Activated T-cell treated with anti-CD3 and anti-CD28 coated beads for 24 hours (primary cell): ENCODE measurements at places on chromosomes 16 and 17.

- no peak for DNase-seq
These were observed 975 bp downstream of the SNX29 start for GRCh38 chr16:11977376-11978041.

DNA sequence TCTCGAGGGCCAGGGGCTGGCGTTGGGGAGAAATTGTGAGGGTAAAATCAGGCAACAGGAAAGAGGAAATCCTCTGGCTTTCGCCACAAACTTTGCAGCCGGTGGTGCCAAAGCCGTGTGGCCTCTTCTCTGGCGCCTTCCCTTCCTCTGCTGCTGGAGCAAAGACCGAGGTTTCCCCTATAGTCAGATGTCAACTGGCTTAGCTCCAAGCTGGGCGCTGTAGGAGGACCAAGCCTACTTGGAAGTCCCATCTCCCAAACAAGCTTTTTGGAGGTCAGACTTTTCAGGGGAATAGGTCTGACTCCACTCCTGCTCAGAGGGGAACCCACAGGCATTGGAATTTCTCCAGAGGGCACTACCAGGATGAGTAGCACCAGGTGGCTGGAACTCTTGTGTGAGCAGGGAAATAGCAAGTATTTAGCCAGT is 5.0 kb downstream of the IGFBP4 start:
- no peak for DNase-seq

DNA sequence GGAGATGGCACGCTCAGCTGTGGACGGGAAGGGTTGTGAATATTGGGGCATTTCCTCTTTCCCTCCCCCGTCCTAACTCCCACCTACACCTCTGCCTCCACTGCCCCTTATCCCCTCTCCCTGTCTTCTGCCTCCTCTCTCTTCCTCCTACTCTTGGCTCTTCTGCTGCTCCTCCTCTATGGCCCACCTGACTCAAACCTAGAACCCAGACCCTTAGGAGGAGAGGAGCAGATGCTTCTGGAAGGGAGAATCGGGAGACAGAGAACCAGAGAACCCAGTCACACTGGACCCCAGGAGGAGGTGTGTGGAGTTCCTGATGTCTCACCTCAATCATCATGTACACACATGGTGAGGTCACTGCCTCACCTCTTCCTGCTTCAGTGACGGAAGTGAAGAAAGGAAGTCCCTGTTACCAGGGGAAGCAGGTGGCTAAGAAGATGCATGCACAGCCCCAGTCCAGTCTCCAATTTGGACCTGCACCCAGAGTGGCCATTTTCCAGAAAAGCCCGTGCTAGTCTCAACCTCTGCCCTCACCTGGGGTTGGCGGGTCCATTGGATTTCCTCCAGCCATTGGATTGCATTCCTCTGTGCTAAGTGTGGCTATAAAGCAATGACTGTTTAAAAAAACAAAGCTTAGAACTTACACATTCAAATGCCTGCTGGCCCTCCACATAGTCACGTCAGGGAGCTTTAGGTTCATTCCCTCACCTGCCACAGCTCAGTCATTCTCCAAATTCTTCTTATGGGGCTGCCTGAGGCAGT is 4.0 kb downstream of the RNF222 start:
- no peak for DNase-seq

DNA sequence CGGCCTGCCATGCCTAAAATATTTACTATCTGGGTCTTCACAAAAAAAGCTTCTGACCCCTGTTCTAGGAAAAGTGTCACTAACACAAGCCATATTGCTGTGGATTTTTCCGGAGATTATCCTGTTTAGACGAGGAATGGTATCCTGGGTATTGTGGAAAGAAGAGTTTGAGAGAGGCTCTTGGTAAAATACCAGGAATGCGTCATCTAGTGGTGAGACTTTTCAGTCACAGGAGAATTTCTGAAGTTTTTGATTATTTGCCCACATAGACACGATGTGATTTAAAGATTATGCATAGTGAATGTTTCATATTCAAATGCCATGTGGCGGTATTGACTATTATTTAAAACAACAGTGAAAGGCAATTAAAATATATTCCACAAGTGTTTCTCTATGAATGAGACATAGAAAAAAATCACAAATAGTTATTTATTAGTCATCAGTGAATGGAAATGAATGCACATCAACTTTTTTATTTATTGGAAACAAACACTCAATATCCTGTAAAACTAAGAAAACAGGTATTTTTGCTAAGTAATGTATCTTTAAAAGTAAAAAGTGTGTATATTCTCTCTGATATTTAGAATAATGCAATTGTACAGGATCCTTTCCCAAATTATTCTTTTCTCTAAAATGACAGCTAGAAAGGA is 7.8 kb downstream of the KRT28 start:
- no peak for DNase-seq

- no peak for DNase-seq
These were observed 386.1 kb downstream of the SEC14L1 start for GRCh38 chr17:77526728-77527350.

- DNase-seq: no peak
These were observed 20.5 kb upstream of the MTMR4 start for GRCh38 chr17:58534901-58535421.

DNA sequence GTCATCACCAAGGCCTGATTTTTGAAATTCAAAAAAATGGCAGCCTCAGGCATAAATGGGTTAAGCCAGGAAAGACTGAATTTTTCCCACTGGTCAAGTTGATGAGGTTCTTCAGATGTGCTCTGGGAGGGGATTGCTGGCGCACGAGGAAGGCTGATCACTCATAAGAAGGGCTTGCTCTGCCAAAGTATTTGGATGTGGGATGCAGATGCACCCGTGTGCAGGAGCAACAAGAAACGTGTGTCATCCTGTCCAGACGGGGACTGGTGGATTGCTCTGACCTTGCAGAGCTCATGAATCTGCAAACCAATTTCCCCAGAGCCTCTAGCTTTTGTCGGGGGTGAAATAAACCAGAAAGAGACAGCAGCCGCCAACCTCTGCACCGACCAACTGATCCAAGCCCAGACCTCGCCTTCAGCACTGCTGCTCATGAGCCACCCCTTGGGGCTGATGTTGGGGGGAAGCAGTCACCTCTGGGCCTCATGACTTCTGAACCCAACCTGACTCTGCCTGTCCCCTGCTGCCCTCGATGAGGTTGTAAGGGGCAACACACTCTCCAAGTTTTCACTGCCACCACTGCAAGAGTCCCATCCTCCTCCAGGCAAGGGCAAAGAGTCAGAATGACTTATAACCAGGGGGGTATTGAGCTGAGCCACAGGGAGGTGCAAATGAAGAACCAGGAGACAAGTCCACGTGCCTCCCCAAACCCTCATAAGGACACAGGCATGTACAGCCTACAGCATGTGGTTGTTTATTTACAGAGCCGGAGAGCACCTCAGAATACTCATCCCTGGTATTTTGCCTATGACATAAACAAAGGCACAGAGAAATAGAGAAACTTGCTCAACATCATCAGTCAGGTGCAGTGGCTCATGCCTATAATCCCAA is 452.0 kb downstream of the SOX9 start:
- DNase-seq: no peak

GRCh38 chr17:9999919-10000695 is 95.0 kb upstream of the RCVRN start:
- no peak for DNase-seq

GRCh38 chr16:66936462-66936861 is 1.1 kb downstream of the CES2 start:
- no peak for DNase-seq

GRCh38 chr17:64176556-64176955 is 46.6 kb upstream of the ERN1 start:
- no peak for DNase-seq

DNA sequence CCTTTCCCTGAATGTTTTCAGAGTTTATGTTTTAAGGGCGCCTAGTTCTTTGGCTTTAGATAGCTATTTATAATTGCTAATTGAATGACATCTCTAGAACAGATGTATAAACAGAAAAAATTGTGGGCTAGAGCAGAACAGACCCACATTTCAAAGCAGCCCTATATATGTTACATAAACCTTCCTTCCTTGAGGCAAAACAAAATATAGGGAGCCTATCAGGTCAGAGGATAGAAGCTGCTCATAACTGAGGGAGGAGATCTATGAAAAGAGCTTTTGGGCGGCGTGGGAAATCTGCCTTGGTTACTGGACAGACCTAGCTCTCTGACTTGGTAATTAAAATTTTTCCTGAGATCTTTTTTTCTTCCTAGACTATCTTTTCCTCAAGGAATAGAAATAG is 68.4 kb downstream of the SPAG9 start:
- DNase-seq: no peak

DNA sequence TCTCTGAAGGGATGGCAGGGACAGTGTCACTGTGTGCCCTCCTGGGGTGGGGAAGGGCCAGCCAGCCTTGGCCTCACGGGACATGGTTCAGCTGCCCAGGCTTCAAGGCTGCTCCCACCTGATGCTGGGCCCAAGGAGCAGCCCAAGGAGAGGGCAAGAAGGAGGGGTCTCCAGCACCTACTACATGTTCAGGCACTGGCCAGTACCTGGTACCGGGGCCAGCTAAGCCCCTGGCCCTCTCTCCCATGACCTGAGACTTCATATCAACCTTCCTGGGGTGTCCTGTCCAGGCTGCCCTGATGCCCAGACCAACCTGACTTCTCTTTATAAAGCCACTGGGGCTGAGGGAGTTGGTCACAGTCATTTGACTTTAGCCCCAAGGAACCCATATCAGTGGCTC is 1.3 kb downstream of the USH1G start:
- DNase-seq: no peak
